ENCODE measurements at places on chromosomes 1 and 21.

GRCh38 chr1:100626397-100626796, 88.5 kb downstream of the GPR88 start:
- no peak for DNase-seq

- no peak for DNase-seq
These were observed 215.4 kb downstream of the ASTN1 start for GRCh38 chr1:176949033-176949662.

- no peak for DNase-seq
These were observed 293.9 kb downstream of the BRINP2 start for GRCh38 chr1:177464686-177465085.

DNA sequence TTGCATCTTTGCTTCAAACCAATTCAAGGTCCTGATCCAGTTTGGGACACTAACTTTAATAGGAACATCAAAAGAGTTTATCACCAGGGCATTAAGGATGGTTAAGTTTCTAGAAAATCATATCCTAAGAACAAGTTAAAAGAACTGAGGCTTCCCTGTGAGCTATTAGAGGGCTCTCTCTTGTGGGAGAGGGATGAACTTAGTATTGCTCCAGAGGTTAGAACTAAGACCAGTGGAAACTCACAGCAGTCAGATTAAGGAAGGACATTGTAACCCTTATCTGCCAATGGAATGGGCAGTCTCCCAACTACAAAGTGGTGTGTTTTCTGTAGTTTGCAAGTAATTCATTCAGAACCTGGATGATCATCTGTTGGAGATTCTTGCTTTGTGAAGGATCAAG, 36.8 kb downstream of the UBE2U start:
- no peak for DNase-seq

- no peak for DNase-seq
These were observed 924 bp downstream of the HMCN1 start for GRCh38 chr1:185734929-185735700.

DNA sequence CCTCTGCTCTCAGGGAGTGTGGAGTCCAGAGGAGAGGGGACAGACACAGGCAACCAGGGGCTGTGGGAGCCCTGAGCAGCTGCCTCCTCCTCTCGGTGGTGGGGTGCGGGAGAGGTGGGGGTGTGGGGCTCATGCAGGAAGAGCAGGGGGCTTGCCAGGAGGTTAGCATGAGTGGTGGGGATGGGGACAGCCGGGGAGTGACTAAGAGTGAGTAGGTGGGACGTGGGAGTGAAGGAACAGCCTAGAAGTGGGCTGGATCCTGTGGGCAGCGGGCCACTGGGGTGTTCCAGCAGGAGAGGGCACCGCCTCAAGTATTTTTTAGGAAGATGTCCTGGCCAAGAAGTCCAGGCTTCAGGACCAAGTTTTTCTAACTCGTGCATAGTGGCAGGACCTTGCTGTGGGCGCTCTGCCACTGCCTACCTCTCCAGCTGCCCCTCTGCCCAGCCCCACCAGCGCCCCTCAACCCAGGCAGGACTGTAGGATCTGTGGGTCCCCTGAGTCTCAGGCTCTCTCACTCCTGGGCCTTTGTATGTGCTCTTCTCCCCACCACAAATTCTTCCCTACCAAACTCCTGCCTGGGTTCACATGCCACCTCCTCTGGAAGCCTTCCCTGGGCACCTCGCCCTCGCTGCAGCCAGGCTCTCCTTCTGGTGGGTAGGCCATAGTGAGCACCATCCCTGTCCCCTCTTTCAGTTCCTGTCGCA, 18.8 kb upstream of the LHX4 start:
- no peak for DNase-seq

GRCh38 chr1:178088651-178089050, 5.3 kb upstream of the RASAL2 start:
- DNase-seq: no peak

GRCh38 chr1:185453496-185454192, 136.6 kb upstream of the IVNS1ABP start:
- no peak for DNase-seq

GRCh38 chr1:178529364-178530036, 16.6 kb downstream of the TEX35 start:
- DNase-seq: no peak

- peak; percentile 23 for DNase-seq
These were observed 1.3 kb downstream of the CERS2 start for GRCh38 chr1:150973258-150973835.

DNA sequence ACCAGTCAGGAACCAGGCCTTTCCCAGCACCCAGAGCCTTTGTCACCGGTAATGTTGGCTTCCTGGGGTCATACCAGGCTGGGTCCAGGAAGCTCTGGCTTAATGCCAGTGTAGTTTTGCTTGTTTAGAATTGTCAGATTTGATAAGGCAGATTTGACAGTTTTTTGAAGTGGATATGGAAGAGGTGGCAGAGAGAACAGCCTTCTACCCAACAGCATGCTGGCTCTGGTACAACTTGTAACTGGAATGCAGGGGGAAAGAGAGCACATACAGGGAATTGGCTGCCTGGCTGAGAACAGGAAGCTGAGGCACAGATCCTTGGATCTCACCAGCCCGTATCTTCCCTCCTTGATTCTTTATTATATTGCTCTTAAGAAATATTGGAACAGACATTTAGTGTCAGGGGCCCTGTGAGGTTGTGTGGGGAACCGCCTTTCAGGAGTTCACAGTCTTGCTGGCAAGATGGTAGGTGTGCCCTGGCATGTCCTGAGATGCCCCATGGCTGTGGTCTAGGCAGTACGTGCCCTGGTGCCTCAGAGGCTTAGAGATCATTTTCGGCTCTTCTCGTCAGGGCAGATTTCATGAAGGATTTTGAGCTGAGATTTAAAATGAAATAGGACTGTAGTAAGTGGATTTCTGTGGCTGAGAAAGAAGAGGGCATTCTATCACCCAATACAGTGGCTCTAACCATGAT, 227.0 kb downstream of the PBX1 start:
- no peak for DNase-seq

- no peak for DNase-seq
These were observed 20.1 kb downstream of the MCOLN3 start for GRCh38 chr1:85028151-85028550.

DNA sequence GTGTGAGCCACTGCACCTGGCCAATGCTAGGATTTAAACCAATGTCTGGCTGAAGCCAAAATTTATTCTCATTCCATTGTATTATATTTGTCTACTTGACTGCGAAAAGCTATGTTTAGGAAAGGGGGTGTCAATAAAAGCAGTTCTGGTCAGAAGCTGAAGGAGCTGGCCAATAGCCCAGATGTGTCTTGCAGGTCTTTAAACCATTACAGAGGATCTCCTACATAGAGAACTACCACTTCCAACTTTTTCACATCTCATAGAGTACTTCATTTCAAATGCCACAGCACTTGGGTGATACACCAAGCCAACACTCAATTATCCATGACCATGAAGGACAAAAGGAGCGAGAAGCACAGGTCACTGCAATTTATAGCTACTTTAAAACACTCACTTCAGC, 2.5 kb downstream of the SYT11 start:
- no peak for DNase-seq

DNA sequence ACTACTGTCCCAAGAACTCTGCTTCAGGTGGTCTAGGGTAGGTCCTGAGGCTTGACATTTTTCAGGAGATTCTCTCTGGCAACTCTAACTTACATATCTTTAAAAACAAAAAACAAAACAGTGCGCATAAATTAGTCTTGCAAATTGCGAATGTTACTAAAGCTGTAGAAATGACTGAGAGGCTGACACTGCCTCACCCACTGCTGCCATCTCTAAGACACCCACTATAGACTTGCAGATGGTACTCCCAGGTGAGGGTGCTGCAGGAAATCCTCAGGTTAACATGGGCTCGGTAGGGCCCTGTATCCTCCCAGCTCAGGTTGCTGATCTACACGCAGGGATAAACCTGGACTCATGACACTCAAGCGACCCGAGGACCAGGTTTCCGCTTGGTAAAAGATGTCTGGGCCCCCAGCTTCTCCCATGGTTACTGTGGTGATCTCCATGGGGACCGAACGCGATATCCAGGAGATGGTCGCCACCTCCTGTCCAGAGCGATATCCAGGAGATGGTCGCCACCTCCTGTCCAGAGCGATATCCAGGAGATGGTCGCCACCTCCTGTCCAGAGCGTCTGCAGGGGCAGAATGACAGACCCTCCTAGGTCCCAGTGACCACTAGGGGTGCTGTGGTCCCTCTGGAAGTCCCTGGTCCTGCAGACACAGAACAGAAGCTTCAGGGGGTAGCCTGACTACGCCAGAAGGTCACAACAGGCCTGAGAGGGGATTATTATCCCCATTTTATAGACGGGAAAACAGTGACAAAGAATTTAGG, 16.2 kb upstream of the LY9 start:
- peak; percentile 46 for DNase-seq

DNA sequence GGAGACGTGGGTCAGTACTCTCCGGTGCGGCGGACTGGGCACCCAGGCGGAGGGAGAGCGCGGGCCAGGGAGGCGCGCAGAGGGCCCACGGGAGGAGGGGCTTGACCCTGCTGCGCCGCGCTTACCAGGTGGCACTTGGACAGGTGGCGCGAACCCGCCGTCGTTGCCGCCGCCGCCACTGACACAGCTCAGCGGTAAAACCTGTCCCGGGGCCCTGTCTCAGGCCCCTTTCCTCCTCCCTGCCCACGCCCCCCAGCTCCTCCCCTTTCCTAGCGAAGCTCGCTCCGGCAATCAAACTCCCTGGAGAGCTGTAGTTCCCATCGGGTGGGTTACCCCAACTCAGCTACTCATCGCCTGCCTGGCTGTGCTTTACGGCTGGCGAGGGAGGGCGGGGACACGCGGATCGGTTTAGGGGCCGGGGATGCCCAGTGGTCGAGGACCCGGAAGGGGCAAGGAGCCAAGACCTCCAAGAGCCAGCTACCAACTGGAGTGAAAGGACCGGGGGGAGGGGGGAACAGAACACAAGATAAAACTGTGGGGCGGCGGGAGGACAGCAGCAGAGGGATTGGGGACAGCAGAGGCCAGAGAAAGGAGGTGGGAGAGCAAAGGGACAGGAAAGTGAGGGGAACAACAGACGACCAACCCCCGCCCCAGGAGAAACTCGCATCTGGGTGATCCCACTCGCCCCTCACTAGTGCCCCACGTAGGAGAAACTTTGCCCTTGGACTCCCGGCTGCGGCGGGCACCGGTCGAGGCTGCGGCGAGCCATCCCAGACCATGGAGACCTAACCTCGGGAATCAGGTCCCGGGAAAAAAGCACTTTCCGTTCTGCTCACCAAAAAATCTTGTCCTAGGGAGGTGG, 2.9 kb downstream of the GFI1 start:
- peak; percentile 36 for DNase-seq

DNA sequence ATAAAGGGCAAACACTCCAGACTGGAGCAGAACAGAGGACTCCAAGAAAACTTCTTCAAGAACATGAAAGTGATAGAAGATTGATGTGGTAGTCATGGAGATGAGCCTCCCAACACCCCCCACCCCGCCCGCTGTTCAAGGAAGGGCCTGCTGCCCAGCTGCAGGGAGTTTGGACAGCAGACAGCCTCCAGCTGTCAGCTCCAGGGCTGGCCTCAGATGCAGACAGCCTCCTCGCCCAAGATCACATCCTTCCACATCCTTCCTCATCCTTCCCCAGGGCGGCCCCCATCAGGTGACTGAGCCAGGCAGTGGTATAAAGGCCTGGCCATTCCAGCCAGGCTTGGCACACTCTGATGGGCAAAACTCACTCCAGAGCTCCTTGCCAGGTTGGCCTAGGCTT, 24.6 kb downstream of the HMGN2 start:
- no peak for DNase-seq

GRCh38 chr1:172277275-172277674, 143.2 kb upstream of the C1orf105 start:
- DNase-seq: no peak

DNA sequence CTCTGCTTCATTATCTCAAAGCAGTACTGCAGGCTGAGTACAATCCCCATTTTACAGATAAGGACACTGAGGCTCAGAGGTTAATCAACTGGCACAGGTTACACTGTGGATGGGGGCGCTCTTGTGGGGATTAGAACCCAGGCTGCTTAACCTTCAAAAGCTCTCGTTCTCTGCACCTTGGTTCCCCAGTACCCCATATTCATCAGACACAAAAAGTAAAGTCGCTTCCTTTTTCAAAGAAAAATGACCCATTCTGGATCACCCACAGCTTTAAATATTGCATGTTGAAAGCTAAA, 20.5 kb downstream of the SSBP3 start:
- no peak for DNase-seq

GRCh38 chr1:247411621-247412327, 4.2 kb upstream of the NLRP3 start:
- DNase-seq: no peak

DNA sequence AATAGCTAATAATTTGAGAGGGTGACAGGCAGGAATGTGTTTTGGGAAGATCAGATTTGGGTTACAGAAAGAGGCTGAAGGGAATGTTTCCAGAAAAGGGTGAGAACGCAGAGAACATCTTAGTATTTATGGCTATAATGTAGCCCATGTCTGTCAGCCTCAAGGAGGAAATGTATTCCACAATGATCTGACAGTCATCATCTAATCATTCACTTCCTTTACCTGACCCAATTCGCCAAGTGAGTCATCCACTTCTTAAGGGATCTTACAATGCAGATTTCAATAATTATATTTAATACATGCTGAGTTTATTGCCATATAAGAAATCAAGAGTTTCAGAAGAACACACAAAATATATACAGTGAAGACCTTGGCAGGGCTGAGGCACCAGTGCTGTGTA, 10.8 kb downstream of the TRIM45 start:
- no peak for DNase-seq

- DNase-seq: no peak
These were observed 76.8 kb downstream of the GLIS1 start for GRCh38 chr1:53662169-53662568.

GRCh38 chr1:74773582-74773981, 40.6 kb downstream of the TYW3 start:
- no peak for DNase-seq

GRCh38 chr1:79587229-79587628, 580.7 kb upstream of the ADGRL4 start:
- DNase-seq: no peak

DNA sequence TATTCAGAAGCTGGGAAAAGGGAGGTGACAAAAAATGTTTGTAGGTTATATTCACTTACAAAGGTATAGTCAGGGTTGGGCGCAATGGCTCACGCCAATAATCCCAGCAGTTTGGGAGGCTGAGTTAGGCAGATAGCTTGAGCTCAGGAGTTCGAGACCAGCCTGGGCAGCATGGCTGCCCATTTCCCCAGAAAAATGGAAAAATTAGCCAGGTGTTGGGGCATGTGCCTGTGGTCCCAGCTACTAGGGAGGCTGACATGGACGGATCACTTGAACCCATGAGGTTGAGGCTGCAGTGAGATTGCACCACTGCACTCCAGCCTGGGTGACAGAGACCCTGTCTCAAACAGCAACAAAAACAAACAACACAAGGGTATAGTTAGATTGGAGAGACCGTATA, 3.0 kb downstream of the TIMM17A start:
- DNase-seq: no peak
